ENCODE measurements at places on chromosomes 16 and 17.

GRCh38 chr17:50848039-50848438 lies 12.7 kb downstream of the WFIKKN2 start:
- no peak for DNase-seq

DNA sequence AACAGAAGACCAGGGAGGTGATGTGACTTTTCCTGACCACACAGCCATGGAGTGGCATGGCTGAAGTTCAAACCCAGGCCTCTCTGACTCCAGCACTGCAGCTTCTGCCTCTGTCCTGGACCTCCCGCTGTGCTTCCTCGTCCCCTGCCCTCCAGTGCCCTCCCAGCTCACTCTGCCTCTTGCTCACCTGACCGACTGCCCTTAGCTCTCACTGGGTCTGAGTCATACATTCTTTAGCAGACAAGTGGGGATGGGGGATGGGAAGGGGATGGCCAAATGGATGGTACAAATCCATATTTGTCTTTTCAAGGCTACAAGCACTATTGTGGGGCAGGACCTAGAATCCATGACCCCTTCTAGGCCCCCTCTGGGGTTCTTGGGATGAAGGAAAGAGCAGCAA lies 33.0 kb downstream of the PITPNM3 start:
- DNase-seq: no peak

- no peak for DNase-seq
Measured at GRCh38 chr16:89798832-89799370, 17.5 kb downstream of the FANCA start.

DNA sequence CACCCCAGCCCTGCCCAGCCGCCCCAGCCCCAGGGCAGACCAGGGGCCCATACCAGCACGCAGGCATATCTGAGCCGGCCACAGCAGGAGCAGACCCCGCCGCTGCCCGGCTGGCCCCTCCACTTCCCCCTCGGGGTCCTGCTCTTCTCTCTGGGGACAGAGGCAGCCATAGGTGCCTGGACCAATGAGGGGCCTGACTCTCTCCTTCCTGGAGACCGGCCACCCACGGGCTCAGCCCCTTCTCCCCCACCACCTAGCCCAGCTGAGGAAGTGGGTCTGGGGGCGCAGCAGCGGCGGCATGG lies 3.8 kb downstream of the TMC6 start:
- no peak for DNase-seq

GRCh38 chr16:16029431-16030011 lies 80.1 kb downstream of the ABCC1 start:
- DNase-seq: no peak

DNA sequence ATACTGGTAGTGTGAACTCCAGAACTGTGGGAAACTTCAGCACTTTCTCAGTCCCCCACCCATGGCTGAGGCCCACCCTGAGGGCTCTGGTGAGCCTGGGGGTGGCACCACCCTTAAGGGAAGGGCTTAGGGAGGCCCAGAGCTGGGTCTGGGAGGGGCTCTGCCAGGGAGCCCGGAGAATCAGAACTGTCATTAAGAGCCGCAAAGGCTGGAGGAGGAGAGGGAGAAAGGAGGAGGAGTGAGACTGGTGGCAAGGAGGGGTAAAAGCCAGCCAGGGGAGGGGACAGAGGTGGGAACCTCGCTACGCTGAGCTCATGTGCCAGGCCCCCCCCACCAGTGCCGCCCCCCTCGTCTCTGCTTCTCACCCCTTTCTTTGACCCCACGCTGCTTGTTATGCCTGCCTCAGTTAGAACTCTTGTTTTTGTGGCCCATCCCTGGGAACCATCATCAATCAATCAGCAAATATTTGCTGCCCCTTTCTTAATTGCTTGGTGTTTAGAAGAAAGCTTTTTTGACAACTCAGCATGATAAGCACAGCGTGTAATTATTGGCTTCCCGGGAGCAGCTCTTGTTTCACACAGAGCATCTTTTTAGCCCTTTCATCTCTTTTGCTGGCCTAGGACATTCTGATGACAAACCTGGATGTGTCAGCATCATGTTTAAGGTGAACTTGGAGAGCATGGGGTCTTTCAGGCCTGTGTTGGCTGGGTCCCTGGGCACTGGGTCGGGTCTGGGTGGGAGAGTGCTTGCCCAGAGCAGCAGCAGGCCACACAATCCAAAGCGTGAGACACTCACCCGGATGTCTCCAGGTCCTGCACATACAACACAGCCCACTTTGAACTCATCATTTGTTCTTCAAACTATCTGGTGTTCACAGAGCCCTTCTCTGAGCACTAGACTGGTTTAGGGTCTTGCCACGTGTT lies 77.7 kb downstream of the NETO2 start:
- no peak for DNase-seq

GRCh38 chr17:39867880-39868553 lies at the start of gene ZPBP2:
TSS of gene ZPBP2 (plus strand) at chr17:39868202. CDS start at chr17:39868355, 153 bp downstream.
- DNase-seq: no peak

- DNase-seq: no peak
Measured at GRCh38 chr17:34993031-34993430, 12.7 kb downstream of the LIG3 start.

DNA sequence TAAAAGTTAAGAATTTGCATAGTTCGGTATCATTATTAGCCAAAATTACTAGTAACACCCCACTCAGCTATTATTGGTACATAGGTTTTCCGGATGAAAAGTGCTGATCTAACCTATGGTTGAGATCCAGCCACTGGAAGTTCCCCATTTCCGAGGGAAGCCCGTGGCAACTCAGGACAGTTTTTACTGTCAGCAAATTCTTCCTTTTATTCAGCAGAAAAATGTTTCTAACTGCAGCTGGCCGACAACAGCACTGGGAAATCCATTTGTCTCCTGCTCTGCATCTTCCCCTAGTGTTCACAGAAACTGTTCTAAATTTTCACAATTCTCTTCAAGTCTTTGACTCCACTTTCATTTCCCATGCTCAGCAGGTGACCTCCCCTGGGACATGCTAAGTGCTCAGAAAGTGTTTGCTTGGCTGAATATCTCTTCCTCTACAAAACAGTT lies 15.5 kb upstream of the MMD start:
- peak; percentile 82 for DNase-seq

DNA sequence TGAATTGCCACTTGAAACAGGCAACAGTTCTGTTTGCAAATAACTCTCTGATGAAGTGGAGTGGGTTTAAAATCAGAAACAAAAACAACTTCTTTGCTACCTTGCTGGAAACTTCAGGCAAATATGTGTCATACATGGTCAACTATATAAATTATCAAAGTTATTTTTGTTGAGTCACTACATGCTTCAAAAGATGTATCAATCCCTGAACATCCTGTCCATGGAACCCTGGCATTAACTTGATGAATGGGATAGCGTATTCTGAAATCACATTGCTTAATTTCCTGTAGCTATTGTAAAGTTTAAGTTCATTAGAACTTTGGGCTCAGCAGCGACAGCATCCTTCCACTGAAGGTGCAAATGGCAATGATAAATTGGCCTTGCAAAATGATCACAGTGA lies 213.6 kb upstream of the MAF start:
- no peak for DNase-seq

DNA sequence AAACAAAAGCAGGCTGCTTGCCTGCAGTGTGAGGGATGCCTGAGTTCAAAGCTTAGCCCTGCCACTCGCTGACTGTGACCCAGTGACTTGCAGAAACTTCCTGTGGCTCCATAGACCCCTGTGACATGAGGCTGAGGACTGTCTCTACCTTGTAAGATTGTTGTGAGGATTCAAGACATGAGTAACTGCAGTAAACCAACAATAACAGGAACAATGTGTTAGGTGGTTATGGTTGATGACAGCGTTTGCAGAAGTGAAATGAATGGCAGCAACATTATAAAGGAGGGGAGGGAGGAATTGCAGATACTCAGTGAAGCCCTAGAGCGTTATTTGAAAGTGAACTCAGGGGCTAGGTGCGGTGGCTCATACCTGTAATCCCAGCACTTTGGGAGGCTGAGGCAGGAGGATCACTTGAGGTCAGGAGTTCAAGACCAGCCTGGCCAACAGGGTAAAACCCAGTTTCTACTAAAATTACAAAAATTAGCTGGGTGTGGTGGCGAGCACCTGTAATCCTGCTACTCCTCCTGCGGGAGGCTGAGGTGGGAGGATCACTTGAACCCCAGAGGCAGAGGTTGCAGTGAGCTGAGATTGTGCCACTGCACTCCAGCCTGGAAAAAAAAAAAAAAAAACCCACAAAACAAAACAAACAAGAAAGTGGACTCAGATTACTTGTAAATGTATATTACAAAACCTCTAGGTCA lies 33.5 kb upstream of the EMP2 start:
- DNase-seq: no peak

DNA sequence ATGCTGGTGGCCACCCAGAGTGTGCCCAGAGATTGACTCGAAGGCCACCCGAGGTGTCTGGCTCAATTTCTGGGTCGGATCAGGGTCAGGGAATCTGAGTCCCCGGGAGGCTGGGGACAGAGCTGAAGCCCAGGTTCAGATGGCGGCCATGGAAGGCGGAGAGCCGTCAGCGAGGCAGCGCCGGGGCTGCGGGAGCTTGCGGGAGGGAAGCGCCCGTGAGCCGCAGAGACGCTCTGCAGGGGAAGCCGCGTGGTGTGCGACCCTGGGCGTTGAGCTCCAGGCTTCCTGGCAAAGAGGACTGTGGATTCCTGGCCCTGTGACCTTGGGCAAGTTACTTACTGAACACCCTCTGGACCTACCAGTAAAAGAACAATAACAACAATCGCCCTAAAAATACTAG lies 518 bp upstream of the SPATA22 start:
- DNase-seq: no peak

DNA sequence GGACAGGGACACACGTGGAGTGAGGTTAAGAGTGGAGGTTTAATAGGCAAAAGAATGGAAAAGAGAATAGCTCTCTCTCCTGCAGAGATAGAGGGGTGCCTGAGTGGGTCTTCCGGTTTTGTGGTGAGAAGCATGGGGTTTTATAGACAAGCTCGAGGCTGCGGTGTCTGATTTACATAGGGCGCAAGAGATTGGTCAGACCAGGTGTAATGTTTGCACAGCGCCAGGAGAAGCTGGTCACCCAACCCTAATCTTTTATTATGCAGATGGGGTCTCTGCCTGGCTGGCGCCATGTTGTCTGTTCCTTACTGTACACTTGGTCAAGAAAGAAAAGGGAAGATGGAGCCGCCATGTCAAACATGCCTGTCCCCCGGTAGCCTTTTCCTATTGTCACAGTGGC lies 44.5 kb upstream of the MLYCD start:
- no peak for DNase-seq

GRCh38 chr16:69431948-69432468 lies 7.6 kb downstream of the CYB5B start:
- DNase-seq: no peak

DNA sequence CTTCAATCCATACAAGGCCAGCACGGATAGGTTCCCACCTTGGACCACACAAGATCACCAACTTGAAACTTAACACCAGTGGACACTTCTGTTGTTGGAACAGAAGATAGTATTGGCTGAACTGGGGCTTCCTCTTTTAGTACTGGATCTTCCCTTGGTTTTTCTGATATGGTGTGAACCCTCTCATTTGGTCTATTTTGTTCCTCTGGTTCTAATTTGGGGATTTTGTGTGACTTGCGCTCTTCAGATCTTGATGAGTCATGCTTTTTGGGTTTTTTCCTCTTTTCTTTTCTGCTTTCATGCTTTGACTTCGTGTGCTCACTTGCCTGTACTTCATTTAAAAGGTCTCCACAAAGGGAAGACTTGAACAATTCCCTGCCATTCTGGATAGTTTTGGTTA lies 39.0 kb downstream of the SOST start:
- no peak for DNase-seq

DNA sequence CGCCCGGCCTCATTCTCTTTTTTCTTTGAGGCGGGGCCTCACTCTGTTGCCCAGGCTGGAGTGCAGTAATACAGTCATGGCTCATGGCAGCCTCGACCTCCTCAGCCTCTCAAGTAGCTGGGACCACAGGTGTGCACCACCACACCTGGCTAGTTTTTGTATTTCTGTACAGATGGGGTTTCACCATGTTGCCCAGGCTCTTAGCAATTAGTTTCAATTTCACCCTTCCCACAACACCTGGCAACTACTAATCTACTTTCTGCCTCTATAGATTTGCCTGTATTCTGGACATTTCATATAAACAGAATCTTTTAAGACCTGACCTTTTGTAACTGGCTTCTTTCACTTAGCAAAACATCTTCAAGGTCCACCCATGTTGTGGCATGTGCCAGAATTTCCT lies 8.0 kb upstream of the NT5M start:
- no peak for DNase-seq

- no peak for DNase-seq
Measured at GRCh38 chr17:1180958-1181752, 1.4 kb upstream of the ABR start.

DNA sequence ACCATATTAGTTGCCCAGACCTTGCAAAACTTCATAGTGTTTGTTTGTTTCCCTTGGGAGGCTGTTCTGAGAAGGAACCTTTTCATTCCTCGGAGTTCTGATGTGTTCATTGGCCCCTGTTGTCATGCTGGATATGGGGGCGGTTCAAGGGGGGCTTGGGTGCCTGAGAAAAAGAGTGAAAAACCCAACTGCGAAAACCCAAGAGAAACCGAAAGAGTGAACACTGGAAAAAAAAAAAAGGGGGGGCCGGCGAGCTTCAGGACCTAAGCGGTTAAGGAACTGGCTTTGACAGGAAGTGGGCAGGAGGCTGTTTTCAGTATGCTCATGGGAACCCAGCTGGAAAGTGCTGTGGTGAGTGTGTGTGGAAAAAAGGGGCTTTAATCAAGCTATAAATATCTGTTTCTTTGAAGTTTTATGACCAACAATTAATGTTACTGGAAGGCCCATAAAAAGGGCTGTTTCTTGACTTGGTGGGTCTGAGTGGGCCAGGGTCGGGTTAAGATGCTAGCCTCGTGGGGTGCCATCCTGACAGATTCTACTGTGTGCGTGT lies 510.7 kb downstream of the MAF start:
- no peak for DNase-seq

- DNase-seq: no peak
Measured at GRCh38 chr17:65595071-65595656, 33.7 kb upstream of the AXIN2 start.

DNA sequence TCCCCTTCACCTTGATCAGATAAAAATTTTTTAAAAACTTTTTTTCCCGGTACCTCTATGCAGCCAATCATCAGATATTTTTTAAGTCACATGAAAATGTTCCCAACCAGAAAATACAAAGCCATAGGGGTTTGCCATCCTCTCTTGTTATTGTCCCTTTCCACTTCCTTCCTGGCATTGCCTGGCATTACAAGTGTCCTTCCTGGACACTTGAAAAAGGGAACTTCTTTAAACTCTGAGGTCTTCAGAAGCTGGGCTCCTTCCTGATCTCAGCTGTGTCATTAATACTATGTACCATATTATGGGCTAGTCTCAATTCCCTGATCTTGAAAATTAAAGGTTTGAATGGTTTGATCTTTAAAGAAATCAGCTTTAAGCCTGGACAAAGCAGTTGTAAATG lies 64.9 kb downstream of the TEX14 start:
- no peak for DNase-seq

GRCh38 chr16:82801361-82801760 lies 174.6 kb downstream of the CDH13 start:
- no peak for DNase-seq

DNA sequence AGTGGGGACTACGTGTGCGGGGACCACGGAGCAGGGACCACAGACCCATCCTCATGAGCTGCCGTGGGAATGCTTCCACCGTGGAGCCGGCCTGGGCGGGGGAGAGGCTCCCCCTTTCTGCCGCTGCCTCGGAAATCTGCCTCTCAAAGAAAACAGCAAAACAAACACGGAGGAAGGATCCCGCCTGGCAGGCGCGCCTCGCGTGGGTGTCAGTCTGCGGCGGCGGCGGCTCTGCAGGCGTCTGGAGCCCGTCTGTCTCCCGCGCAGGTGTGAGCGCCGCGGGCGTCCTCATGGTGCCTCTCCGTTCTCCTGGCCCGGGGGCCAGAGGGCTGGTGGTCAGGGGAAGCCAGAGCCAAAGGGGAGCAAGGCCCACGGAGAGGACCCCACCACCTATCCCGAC lies 27.5 kb downstream of the GSE1 start:
- DNase-seq: no peak
